ENCODE measurements at places on chromosomes 12 and 14.
A peak's percentile ranks its signal among the peaks of the same experiment; 100 is the strongest.

- DNase-seq, result no peak
Measured at GRCh38 chr14:43249116-43249515, 1258.0 kb downstream of the FSCB start.

GRCh38 chr12:129994634-129995033 is 90.8 kb upstream of the TMEM132D start:
- no peak for DNase-seq

DNA sequence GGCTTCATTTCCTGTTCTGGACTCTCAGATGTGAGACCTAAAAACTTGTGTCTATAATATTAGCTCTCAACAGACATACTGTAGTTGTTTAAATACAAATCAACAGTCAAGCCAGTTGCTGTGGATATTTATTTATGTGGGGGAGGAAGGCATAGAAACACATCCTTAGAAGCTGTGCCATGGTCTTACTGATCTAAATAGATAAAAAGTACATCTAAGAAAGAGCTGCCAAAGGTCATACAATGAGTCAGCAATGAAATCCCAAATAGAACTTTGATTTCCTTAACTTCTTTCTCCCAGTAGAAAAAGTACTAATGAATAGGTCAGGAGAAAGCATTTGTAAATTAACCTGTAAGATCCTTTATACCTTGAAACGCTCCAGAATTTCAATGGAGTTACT is 185.1 kb downstream of the AKAP6 start:
- DNase-seq, result peak; percentile 13

DNA sequence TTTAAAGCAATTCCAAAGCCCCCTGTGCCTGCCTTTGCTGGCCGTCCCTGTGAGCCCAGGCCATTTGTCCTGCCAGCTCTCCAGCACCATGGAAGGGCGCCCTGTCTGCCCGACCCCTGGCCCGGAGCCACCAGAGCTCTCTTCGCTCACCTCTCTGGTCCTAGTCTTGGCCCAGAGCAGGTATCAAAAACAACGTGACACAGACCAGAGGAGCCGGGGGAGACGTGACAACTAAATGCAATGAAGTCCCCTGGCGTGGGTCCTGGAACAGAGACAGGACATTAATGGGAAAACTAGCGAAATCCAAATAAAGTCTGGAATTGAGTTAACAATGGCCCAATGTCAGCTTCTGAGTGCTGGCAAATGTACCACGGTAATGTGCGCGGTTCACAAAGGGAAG is 83.2 kb upstream of the DIO3 start:
- DNase-seq, result no peak

DNA sequence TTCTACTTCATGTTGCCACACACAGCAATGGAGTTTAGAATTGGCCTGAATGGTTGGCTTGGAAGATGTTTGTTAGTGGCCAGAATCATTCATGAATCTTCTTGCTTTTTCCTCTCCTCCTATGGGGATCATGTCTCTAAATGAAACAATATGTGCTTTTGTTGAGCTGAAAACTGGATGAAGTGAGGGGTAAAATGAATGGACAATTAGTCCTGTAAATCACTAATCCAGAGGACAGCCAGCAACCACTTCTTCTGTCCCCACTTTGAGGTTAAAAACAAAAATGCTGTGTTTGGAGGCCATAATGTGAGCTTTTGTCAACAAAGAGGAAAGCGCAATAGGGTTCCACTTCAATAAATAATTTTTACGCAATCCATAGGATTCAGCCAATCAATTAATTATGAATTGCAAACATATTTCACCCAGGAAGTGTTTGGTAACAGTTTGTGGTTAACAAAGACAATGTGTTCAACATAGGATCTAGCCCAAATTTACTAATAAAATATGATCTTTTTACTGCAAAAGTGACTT is 30.3 kb upstream of the AMIGO2 start:
- DNase-seq, result no peak

DNA sequence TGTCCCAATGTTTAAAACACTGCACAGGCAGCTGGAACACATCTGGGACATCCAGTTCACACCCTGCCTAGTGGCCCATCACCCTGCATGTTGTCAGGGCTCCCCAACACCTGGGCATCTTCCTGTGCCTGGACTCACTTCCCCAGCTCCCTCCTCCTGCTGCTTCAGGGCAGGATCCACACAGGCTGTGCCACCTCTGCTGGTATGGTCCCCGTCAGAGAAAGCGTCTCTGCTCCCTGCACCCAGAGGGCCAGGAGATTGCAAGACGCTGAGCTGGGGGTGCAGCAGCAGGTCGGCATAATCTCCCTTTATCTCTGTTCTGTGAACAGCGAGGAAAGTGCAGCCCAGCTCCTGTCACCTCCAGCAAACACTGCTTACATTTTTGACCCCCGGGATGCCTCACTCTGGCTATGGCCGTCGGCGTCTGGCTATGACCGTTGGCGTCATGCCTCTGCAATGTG is 124.3 kb downstream of the ADGRD1 start:
- no peak for DNase-seq

DNA sequence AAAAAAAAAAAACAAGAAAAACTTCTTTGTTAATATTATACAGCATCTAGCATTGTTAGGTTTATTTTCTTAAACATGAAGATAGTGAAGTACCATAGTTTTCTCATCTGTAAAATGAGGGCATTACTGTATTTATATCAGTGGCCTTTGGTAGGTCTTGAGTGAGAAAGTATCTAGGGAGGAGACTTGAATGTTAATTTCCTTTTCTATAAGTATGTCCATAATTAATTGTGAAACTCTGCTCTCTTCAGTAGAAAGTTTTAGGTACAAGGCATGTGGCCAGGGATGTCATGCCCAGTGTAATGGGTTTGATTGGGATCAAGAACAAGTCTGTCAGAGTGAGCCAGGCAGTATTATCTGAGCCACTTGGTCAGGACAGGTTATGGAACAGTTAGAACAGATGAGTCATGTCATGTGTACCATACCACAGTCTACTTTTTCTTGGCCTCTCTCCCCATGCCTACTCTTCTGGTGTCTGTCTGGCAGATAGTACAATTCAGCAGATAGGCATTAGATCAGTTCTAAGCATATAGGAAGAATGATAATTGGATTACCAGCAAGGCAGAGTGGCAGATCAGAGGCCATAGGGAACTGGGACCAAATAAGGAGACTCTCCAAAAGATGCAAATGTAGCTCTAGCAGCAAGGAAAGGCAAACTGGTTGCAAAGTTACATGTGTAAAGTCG is 30.4 kb downstream of the FBXO34 start:
- peak; percentile 80 for DNase-seq

DNA sequence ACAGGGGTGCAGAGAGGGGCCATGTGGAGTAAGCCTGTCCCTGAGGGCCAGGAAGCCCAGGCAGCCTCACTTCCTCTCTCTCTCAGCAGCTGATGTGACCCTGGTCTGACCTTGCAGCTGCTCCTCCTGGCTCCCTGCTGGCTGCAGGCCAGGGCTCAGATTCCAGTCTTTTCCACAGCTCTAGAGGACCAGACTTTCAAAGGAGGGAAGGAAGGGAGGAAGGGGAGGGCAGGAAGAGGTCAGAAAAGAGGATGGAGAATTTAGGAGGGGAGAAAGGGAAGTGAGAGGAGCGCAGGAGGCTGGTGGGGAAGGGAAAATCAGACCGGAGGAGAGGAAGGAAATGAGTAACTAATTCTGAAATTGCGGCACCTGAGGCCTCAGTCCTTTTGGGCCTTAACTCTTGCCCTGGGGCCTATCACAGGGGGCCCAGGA is 40.9 kb upstream of the VASH1 start:
- no peak for DNase-seq

DNA sequence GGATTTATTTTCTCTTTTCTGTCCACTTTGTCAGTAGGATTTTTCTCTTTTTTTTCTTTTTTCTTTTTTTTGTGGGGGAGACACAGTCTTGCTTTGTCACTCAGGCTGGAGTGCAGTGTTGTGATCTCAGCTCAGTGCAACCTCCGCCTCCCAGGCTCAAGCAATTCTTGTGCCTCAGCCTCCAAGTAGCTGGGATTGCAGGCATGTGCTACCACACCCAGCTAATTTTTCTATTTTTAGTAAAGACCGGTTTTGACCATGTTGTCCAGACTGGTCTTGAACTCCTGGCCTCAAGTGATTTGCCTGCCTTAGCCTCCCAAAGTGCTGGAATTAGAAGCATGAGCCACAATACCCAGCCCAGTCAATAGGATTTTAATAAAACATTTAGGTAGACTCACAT is 21.0 kb upstream of the TBK1 start:
- DNase-seq, result no peak

GRCh38 chr12:103929784-103930033 is 501 bp upstream of the HSP90B1 start:
- DNase-seq, result no peak

- DNase-seq, result no peak
Measured at GRCh38 chr14:23074906-23075305, 17.6 kb upstream of the CDH24 start.

- peak; percentile 20 for DNase-seq
Measured at GRCh38 chr12:124994437-124994975, 1.1 kb downstream of the BRI3BP start.

GRCh38 chr14:75941030-75941429 is 40.8 kb downstream of the TGFB3 start:
- DNase-seq, result no peak

DNA sequence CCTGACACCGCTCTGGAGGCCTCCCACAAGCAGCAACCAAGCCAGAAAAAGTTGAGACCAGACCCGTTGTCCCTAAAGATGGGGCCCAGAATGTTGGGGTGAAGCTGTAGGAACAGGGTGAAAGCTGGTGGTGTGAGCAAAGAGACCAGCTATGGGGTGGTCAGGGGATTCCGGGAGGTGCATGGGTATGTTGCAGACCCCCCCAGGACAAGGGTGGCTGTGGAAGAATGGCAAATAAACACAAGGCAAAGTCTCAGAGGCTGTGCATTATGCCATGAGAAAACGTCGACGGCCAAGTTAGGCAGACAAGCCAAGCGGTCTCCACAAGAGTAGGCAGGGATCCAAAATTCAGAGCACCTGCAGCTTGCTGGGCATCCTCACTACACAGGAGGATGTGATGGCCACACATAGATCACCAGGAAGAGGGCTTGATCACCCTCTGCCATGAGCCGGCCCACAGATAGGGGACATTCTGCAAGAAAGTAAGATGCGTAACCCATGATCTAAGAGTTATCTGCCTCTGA is 58.8 kb upstream of the KCNA1 start:
- DNase-seq, result no peak

GRCh38 chr12:72578327-72578726 is 306.2 kb downstream of the TRHDE start:
- no peak for DNase-seq

DNA sequence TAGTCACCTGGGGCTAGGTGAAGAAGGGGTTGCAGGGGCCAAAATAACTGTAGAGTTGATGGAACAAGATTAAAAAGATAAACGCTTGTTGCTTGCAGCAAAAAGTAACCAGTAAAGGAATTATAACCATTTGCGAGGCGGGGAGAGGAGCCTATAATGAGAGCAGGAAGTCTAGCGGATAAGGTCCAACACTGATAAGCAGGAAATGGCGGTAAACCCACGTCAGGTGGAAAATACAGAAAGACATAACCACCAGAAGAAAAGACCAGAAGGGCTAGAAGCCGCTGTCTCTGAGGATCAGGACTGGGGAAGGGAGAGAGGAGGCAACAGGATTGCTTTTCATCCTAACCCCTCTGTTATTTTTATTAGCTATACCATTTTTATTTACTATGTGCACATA is 303.3 kb downstream of the DPF3 start:
- DNase-seq, result no peak

GRCh38 chr12:19048943-19049342 is 80.6 kb upstream of the PLEKHA5 start:
- peak; percentile 8 for DNase-seq

- DNase-seq, result no peak
Measured at GRCh38 chr14:72237722-72238666, 305.8 kb downstream of the RGS6 start.

- DNase-seq, result peak; percentile 68
Measured at GRCh38 chr12:57124261-57124877, 3.9 kb upstream of the LRP1 start.

GRCh38 chr14:76125511-76125910 is 26.2 kb upstream of the GPATCH2L start:
- no peak for DNase-seq
